ENCODE measurements at places on chromosomes 3 and 15. TPM values are rescaled to one million over a fixed set of nuclear protein-coding genes. Genes with fewer than 3 reads are reported as not detected.

Gene PATL2
- total RNA-seq, result 3.7 TPM

DNA sequence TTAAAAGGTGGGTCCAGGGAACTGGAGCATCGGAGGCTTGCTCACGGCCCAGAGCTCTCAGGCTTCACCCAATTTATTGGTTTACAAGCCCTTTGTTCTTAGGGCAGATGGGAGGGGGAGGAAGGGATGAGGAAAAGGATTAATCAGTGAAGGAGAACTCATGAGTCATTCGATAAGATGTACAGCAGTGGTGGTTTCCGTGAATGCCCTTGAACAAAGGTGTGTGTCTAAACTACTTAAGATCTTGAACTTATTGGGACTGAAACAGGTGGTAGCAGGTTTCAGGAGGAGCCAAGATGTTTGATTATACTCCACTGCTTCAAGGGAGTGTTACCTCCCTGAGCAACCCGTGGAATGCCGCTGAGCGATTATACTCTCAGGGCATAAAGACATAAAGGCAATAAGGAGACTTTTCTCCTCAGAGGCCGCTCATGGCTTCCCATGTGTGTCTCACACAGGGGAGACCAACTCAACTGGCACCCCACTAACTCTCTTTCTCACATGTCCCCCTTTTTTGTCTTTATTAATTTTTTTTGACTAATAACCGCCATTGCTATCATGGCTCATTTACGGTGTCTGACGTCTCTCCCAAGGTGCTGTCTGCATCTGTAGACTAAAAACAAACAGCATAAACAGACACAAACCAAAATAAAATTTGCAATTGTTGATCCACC is 17.3 kb upstream of the SLC28A2 start:
- no peak for DNase-seq

- DNase-seq, result no peak
Observed at GRCh38 chr3:120602682-120603081, 6.5 kb downstream of the NDUFB4 start.

Gene EFCC1
- 1.5 TPM for total RNA-seq
